ENCODE measurements at places on chromosomes 11 and 22.

- no peak for DNase-seq
These were observed 97.7 kb downstream of the MUC15 start for GRCh38 chr11:26474401-26474800.

DNA sequence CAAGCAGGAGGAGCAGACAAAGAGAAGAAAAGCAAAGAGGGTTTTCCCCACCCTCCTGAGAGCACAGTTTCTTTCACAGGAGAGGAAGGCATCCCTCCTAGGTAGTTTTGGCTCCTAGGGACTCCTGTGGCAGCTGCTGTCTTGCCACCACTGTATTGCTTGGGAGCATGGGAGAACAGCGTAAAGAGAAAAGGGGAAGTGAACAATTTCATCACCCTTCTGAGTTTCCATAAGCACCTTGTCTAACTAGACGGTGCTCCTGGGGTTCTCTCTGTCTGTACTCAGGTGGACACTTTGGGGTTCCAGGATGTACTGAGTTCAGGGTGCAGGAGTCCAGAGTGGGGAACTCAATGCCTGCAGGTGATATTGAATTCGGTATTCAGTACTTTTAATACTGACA is 1430.5 kb downstream of the TBC1D22A start:
- no peak for DNase-seq

GRCh38 chr11:125514336-125515101 is 18.5 kb upstream of the FEZ1 start:
- DNase-seq: peak; percentile 15

GRCh38 chr11:26048271-26048670 is 283.7 kb upstream of the ANO3 start:
- no peak for DNase-seq

DNA sequence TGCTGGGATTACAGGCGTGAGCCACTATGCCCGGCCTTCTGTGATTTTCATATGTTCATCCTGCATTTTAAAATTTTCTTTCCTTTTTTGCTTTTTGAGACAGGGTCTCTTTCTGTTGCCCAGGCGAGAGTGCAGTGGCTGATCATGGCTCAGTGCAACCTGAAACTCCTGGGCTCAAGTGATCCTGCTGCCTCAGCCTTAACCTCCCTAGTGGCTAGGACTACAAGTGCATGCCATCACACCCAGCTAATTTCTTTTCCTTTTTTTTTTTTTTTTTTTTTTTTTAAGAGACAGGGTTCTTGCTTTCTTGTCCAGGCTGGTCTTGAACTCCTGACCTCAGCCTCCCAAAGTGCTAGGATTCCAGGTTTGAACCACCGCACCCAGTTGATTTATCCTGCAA is 54.1 kb upstream of the WT1 start:
- no peak for DNase-seq

- no peak for DNase-seq
These were observed 124.6 kb downstream of the FEZ1 start for GRCh38 chr11:125371431-125371935.

Data from fibroblast of mammary gland (primary cell).